ENCODE measurements at places on chromosomes 6 and 20.
A peak's percentile ranks its signal among the peaks of the same experiment; 100 is the strongest.

DNA sequence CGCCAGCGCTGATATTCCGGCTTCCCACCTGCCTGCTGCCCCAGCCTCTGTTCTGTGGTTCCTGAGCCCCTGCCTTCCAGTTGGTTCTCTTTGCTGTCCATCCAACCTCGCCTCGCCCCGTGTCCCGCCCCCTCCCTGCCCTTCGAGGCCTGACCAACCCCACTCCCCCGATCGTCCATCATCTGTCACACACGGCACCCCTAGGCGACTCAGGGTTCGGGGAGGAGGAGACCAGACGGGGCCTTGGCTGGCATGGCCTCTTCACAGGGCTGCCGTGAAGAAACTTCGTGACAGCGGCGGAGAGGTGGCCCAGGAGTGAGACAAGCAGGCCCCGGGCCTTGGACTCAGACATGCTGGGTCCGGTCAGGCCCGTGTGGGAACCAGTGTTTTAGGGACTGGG is 226.1 kb downstream of the QKI start:
- DNase-seq = no peak

- DNase-seq = peak; percentile 47
Measured at GRCh38 chr20:62791301-62792181, 4.7 kb upstream of the MRGBP start.

DNA sequence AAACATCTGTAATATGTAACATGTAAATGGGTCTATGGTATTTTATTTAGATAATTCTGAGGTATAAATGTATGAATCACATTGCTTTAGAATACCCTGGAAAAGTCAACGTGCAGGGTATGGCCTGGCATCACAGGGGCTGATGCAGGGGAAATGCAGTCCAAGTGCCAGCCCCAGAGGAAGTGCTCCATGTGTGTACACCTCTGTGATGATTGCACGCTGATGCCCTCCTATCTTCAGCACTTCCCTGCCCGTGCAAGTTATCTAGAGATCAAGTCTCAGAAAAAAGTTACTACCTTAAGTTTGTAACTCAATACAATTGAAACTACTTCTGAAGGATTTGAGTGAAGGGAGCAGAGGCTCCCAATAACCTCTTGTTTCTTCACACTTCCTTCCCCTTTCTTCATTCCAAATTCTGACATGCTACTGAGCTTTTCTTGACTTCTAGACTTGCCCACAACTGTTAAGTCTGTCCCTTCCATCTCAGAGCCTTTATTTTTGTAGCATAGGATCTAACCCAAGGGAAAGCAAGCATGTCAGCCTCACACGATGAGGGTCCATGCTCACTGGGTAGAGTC is 2.2 kb downstream of the SMLR1 start:
- DNase-seq = no peak

GRCh38 chr6:67888886-67889681 is 746.0 kb upstream of the ADGRB3 start:
- no peak for DNase-seq

- DNase-seq = peak; percentile 51
Measured at GRCh38 chr6:163585932-163586437, 171.5 kb downstream of the QKI start.

GRCh38 chr6:55474382-55474781 is 104.6 kb downstream of the HMGCLL1 start:
- DNase-seq = no peak

DNA sequence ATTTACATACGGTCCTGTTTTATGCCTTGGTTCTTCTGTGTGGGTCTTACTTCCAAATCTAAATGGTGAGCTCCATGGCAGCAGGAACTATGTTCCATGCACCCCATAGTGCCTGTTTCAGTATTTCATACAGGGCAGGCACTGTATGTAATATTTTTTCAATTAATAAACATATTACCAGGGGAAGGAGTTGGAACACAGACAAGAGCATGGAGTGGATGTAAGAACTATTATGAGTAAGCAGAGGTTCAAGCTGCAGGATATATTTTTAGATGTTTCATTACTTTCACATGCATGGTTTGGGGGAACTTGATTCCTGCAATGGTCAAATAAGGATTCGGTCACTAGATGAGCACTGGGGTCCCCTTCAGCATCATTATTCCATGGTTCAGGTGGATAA is 108.3 kb downstream of the KIF13A start:
- no peak for DNase-seq

- DNase-seq = no peak
Measured at GRCh38 chr6:1784422-1784884, 174.7 kb downstream of the FOXC1 start.

DNA sequence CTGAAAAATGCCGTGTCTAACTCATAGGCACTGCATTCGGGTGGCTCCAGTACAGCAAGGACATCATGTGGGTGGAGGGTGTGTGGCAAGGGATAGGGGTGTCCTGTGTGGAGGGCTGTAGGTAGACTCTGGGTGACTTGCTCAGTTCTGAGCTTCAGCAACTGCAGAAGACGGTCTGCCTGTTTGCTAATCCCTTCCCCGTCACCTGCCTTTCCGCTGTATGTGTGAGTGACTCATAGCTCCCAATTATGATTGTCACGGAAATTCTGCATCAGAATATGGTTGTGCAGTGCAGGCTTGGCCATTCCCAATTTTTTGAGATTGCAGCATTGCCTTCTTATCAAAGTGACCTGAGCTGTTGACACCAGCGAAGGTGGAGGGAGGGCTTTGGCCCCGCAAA is 174.3 kb downstream of the CDH4 start:
- no peak for DNase-seq

- peak; percentile 63 for DNase-seq
Measured at GRCh38 chr6:134750669-134751068, 199.2 kb downstream of the ALDH8A1 start.

DNA sequence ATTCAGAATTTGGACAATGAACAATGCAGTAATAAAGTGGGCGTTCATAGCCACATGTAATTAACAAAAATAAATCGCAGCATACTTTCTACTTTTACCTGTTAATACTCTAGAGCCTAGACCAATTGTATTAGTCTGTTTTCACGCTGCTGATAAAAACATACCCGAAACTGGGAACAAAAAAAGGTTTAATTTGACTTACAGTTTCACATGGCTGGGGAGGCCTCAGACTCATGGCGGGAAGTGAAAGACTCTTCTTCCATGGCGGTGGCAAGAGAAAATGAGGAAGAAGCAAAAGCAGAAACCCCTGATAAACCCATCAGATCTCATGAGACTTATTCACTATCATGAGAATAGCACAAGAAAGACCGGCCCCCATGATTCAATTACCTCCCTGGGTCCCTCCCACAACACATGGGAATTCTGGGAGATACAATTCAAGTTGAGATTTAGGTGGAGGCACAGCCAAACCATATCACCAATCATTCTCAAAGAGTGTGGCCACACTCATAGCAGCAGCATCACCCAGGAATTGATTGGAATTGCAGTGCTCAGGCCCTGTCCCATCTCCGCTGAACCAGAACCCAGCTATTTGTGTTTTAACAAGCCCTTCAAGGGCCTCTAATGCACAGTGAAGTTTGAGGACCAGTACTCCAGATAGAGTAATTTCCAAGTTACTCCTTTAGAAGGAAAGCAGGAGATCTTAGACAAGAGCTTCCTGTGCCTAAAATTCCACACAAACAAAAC is 650.0 kb downstream of the KIF16B start:
- no peak for DNase-seq

- no peak for DNase-seq
Measured at GRCh38 chr6:130148181-130148580, 74.6 kb downstream of the SAMD3 start.

GRCh38 chr6:91029211-91029610 is 442.3 kb upstream of the MAP3K7 start:
- DNase-seq = no peak

GRCh38 chr6:157388924-157389323 is 7.9 kb downstream of the ZDHHC14 start:
- no peak for DNase-seq

GRCh38 chr6:65189236-65189881 is 517.7 kb downstream of the EYS start:
- no peak for DNase-seq

DNA sequence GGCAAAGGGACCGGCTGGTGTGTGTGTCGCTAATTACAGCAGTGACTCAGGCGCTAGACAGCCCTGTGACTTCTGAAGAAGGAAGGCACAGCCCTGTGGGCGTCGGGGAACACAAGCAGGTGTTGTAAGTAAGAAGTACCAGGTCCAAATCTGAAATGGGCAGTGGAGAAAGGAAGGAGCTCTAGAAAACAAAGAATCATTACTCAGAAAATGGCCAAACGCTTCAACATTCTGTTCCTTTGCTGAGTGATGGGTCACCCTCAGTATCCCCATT is 106.8 kb downstream of the PXDC1 start:
- no peak for DNase-seq

- no peak for DNase-seq
Measured at GRCh38 chr6:56109149-56109548, 138.2 kb downstream of the COL21A1 start.

DNA sequence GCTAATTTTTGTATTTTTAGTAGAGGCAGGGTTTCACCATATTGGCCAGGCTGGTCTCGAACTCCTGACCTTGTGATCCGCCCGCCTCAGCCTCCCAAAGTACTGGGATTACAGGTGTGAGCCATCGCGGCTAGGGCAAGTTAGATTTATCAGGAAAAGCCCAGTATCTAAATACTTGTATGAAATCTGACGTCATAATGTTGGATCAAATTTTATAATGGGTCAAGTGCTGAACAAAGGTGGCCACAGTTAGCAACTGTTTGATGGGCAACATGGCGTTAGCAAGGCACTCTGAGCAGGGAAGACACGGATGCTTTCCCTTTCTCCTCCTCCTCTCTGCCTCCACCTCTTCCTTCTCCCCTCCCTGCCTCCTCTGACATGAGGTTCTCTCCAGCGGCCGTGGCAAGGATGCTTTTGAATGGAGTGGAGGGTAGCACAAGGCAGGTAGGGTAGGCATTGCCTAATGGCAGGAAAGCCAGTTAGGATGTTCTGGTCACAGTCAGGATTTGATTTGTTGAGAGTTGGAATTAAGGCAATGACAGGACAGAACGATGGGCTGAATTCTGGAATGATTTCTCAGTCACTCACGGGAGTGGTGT is 149.6 kb downstream of the BCAS1 start:
- DNase-seq = no peak

DNA sequence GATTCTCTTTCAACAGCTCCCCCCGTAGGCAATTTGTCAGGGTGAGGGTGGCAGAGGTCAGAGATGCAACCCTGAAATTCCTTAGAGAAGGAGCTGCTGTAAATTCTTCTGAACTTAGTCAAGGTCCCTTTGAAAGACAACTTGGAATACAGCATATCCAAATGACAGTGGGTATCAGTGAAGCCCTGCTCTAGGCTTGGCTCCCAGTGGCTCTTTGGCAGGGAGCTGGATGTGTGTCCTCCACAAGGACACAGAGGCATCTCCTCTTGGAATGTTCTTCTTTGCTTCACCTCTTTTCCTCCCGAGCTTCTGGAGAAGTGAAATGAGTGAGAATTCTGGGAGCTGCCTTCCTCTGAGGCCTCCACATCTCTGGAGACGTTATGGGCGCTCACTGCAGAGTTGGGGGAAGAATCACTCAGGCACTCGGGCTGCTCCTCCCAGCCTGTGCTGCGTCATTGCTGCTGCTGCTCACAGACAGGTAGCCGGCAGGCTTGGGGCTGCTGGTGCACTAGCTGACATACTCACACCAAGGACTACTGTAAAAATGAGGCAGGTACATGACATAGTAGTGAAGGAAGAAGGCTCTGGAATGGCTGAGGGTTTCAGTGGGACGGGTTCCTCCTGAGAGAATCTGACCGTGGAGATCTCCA is 34.1 kb downstream of the DYNLT1 start:
- no peak for DNase-seq

- DNase-seq = no peak
Measured at GRCh38 chr6:89160331-89161092, 14.7 kb downstream of the PM20D2 start.

GRCh38 chr20:3802524-3803239 is 6.6 kb downstream of the CDC25B start:
- no peak for DNase-seq

GRCh38 chr6:168992446-168993144 is 261.1 kb downstream of the THBS2 start:
- no peak for DNase-seq

- no peak for DNase-seq
Measured at GRCh38 chr6:126039284-126039683, 52.9 kb downstream of the TRMT11 start.

DNA sequence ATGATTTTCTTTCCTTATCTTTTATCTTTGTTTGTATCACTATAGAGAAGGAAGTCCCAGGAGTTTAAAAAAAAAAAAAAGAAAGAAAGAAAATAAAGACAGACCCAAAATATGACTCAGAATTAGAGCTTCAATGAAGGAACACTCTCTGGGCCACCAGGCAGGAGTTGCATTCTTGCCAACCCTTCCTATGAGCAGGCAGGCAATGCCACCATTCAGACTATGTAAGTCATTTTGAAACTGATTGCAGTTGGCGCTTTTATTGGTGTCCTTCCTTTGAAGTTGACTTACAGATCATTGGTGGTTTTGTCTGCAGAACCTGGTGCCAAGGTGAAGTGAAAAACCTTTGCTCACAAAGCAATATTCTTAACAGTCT is 50.3 kb downstream of the MYB start:
- no peak for DNase-seq

GRCh38 chr6:42194056-42194455 is 700 bp downstream of the GUCA1B start:
- DNase-seq = no peak

Measured in BJ (cell line).